ENCODE measurements at places on chromosomes 1 and 21. TPM values are rescaled to one million over a fixed set of nuclear protein-coding genes. Genes with fewer than 3 reads are reported as not detected.
A peak's percentile ranks its signal among the peaks of the same experiment; 100 is the strongest.

The C1orf185 gene
- not detected for polyA plus RNA-seq

The PHACTR4 gene
- polyA plus RNA-seq, result 11.7 TPM

The STUM gene
- 0.86 TPM for polyA plus RNA-seq

The GBP7 gene
- not detected for polyA plus RNA-seq

- H3K4me3 ChIP-seq, result no peak overlapping the region
- peaks cover 8% of the 10 kb centered on the region for H3K4me1 ChIP-seq
- DNase-seq, result no peak
- H3K36me3 ChIP-seq, result no peaks in the 10 kb centered on the region
- H3K27ac ChIP-seq, result peak overlapping the region; percentile 19
These were observed 5.5 kb downstream of the DYNLT5 start for GRCh38 chr1:66757722-66758240.

- DNase-seq, result no peak
- no peaks in the 10 kb centered on the region for H3K4me1 ChIP-seq
These were observed 26.8 kb upstream of the TMPRSS15 start for GRCh38 chr21:18430341-18430740.

DNA sequence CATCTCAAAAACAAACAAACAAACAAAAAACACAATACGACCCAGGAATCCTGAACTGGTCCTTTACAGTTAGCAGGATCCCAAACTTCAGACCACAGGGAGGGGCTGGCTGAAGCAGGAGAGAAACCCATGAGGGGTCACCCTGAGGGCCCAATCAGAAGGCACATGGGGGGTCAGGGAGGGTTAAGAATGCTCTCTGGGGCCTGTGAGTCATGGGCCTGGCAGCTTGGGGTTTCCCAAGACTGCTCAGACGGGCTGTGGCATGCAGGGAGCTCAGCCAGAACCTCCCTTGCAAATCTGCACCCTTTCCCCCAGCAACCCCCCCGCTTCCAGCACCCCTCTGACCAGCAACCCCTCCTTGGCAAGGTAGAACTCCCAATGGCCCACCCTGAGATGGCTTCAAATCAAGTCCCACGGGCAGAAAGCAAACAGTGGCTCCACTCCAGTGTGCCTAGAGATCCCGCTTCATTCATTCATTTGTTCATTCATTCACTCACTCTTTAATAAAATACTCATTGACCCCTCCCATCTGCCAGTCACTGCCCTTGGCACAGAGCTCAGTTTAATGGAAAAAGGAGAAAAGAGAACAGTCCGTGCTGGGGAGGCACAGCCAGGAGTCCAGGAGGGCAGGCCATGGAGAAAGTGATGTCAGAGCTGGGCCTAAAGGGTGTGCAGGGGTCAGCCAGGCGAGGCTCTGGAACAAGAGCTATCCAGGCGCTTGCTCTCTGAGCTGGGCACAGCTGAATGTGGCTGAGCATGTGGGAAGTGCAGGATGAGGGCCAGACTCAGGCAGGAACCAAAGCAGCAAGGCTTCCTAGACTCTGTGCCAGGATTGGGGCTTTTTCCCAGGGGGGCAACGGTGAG lies 8.2 kb downstream of the UQCRHL start:
- no peaks in the 10 kb centered on the region for H3K27me3 ChIP-seq
- no peak overlapping the region for H3K4me3 ChIP-seq
- no peaks in the 10 kb centered on the region for H3K36me3 ChIP-seq
- peak; percentile 76 for DNase-seq
- H3K4me1 ChIP-seq, result peaks cover 10% of the 10 kb centered on the region
- H3K27ac ChIP-seq, result peak overlapping the region; percentile 36

DNA sequence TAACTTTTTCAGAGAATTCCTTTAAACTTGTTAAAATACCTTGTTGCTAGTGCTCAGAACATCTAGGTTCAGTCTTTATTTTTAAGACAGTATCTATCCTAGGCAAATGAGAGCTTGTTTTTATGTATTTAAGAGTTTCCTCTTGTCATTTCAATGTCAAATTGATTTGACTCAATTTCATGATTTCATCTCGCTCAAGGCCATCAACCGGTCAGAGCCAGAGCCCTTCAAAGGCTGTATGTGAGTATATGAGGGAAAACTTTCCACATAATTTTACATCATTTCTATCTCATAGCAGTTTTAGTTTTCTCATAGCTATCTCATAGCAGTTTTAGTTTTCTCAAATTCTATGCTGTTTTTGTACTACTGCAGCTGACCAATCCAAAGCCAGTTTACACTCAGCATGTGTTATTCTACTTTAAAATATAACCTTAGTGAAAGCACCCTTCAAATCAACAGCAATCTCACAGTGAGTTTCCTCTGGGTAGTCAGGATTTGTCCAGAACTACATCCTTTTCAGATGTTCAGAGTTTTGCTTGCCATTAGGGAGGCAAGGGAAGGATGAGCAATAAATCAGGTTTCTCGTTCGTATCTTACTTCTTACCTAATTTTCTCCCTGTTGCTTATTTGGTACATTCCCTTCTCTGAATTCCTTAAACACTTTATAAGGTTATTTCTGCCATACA lies 12.7 kb downstream of the HNRNPU start:
- H3K4me3 ChIP-seq, result no peak overlapping the region
- peaks cover 35% of the 10 kb centered on the region for H3K4me1 ChIP-seq
- DNase-seq, result no peak
- H3K36me3 ChIP-seq, result peaks cover 10% of the 10 kb centered on the region
- H3K27me3 ChIP-seq, result no peaks in the 10 kb centered on the region
